Aorta (tissue), 5 donors: ENCODE measurements at places on chromosomes 12 and 14. TPM values are rescaled to one million over a fixed set of nuclear protein-coding genes. Genes with fewer than 3 reads are reported as not detected.

GRCh38 chr12:76634133-76634532 is 74.6 kb upstream of the OSBPL8 start:
- no peak for DNase-seq

DNA sequence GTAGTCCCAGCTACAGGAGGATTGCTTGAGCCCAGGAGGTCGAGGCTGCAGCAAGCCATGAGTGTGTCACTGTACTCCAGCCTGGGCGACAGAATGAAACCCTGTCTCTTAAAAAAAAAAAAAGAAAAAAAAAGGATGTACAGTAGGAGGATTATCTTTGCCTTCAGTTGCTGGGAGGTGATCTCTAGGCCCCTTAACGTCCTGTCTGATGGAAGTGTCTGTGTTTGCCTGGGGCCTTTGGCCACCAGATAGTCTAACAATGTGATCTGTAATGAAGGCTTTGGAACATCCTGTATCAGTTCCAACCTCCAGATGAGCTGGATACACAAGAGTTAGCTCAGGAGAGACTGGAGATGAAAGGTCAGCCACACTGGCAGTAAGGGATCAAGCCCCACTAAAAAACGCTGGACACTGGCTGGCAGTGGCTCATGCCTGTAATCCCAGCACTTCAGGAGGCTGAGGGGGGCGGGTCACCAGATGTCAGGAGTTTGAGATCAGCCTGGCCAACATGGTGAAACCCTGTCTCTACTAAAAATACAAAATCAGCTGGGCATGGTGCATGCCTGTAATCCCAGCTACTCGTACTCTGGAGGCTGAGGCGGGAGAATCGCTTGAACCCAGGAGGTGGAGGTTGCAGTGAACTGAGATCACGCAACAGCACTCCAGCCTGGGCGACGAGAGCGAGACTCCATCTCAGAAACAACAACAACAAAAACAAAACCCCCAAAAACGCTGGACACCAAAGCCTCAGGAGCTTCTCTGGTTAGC is 19.0 kb upstream of the HNF1A start:
- DNase-seq: no peak

DNA sequence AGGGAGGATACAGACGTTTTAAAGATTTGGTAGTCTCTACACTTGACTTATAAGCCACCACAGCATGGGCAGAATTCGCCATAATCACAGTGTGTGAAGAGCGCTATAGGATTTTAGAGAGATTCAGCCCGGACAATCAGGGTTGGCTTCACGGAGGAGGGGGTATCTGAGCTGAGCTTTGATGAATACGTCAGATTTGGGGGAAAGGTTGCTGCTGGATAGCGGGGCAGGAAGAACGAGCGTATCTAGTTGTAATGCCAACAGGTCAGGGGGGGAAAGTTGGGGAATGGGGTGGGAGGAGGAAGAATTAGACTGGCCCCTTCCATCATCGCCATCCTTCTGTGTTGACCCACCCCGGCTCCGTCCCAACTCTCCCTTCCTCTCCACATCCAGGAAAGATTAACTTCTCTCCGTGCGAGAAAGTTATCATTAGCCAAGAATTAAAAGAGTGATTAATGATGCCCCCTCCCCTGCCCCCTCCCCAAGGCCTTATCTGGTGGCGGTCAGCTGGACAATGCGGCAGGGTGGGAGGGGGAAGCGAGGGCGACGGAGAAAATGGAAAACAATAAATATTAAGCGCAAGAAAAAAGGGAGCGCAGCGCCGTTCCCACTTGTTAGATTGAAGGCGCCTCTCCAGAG is 13.5 kb upstream of the GPATCH2L start:
- no peak for DNase-seq

The ARHGAP9 gene
- total RNA-seq: 38.8 TPM

The FITM1 gene
- total RNA-seq: 0.71 TPM

The NEDD8 gene
- total RNA-seq: 122 TPM
